ENCODE measurements at places on chromosomes 3 and 15. TPM values are rescaled to one million over a fixed set of nuclear protein-coding genes. Genes with fewer than 3 reads are reported as not detected.

Gene ABCF3
- polyA plus RNA-seq = 55.2 TPM

Gene ZMYND10
- 0.19 TPM for polyA plus RNA-seq

Gene GLDN
- not detected for polyA plus RNA-seq

Gene RARB
- polyA plus RNA-seq = not detected

Gene RYR3
- not detected for polyA plus RNA-seq

Gene DGKG
- 4.3 TPM for polyA plus RNA-seq

Gene FBXW12
- not detected for polyA plus RNA-seq

DNA sequence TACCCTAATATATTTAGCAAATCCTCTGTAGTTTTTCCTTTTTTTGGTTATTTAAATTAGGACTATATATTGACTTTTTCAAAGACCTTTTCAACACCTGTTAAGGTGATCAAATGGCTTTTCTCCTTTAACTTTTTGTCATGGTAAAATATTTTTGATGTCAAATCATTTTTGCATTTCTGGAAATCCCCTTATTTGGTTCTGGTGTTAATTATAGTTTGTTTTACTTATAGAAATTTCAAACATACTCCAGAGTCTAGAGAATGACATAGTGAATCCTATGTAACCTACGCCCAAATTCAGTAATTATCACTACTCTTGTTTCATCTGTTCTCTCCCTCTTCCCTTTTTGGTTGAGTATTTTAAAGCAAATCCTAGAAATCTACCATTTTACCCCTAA is 121.3 kb upstream of the TBL1XR1 start:
- no peaks in the 10 kb centered on the region for H3K36me3 ChIP-seq
- peaks cover 22% of the 10 kb centered on the region for H3K4me1 ChIP-seq
- no peaks in the 10 kb centered on the region for H3K27me3 ChIP-seq
- DNase-seq = no peak
- no peak overlapping the region for H3K27ac ChIP-seq

DNA sequence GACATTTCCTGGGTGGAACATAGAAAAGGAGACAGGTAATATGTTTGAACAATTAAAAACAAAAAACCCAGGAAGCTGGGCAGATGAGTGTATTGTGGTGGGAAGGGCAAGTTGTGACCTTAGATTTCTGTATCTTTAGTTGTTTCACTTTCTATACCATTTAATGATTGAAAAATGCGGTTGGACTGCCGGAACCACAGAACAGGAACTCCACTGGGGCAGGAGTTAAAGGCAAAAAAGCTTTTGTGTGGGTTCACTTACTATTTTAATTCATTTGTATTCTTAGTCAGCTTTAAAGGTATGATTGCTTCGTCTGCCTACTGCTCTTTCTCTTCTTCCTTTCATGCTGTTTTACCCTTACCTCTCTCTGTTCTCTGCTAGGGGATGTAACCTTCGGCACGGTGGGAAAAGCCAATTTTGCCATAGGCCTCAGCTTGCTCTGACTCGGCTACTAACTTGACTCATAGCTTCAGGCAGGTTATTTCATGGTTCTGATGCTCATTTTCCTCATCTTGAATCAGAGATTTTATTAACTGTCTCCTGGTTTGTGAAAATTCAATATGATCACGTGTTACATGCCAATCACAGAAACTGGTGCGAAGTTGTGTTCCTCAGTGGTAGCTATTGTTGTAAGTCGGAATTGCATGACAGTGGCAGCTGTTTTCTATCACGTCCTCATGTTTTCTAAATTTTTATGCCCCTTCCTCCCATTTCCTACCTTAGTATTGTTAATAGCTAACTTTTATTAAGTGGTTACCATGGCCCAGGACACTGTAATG is 1.6 kb upstream of the MCTP2 start:
- H3K27me3 ChIP-seq = peaks cover 9% of the 10 kb centered on the region
- peak overlapping the region; percentile 10 for H3K4me3 ChIP-seq
- peak; percentile 74 for DNase-seq
- peak overlapping the region; percentile 60 for H3K27ac ChIP-seq
- H3K36me3 ChIP-seq = no peaks in the 10 kb centered on the region
- peaks cover 51% of the 10 kb centered on the region for H3K4me1 ChIP-seq

- H3K27me3 ChIP-seq = no peaks in the 10 kb centered on the region
- H3K4me1 ChIP-seq = peaks cover 13% of the 10 kb centered on the region
- H3K27ac ChIP-seq = no peak overlapping the region
- no peak overlapping the region for H3K4me3 ChIP-seq
These were observed 6.0 kb downstream of the LINS1 start for GRCh38 chr15:100595964-100596363.

- no peak overlapping the region for H3K27ac ChIP-seq
- no peaks in the 10 kb centered on the region for H3K27me3 ChIP-seq
- H3K36me3 ChIP-seq = peaks cover 67% of the 10 kb centered on the region
- DNase-seq = no peak
These were observed 13.0 kb downstream of the NIPA2 start for GRCh38 chr15:22851513-22851912.

GRCh38 chr15:77577366-77577950 is 55.3 kb downstream of the LINGO1 start:
- no peak overlapping the region for H3K4me3 ChIP-seq
- no peaks in the 10 kb centered on the region for H3K4me1 ChIP-seq
- no peak for DNase-seq
- no peaks in the 10 kb centered on the region for H3K36me3 ChIP-seq
- no peaks in the 10 kb centered on the region for H3K27me3 ChIP-seq

DNA sequence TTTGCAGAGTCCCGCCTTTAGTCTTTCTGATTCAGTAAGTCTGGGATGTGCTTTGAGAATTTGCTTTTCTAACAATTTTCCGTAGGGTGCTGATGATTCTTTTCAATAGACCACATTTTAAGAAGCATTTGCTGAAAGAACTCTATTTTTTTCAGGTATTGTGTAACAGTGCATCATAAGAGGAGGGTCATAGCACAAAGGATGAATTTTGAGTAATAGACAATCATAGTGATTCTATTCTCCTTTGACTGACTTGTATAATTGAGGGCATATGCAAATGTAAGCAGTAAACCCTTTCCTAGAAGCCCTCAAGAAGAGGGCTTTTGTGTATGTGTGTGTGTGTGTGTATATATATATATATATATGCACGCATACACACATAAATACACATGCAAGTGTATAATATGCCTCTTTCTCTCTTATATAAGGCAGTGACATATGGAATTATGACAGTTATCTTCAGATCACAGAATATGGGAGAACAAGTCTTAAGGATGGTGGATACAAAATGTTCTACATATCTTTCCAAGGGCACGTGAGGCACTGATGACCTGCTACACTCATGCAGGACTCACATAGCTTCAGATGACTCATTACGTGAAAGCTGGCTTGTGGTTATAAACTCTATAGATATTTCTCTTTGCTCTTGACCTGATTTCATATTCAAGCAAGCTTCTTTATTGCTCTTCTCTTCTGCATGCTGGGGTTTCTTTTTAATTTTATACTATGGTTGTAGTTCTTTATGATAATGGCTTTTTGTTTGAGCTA is 6.5 kb upstream of the PLSCR1 start:
- no peak overlapping the region for H3K27ac ChIP-seq
- no peaks in the 10 kb centered on the region for H3K27me3 ChIP-seq
- peak; percentile 59 for DNase-seq
- H3K36me3 ChIP-seq = no peaks in the 10 kb centered on the region
- H3K4me3 ChIP-seq = no peak overlapping the region

- no peaks in the 10 kb centered on the region for H3K36me3 ChIP-seq
- H3K4me3 ChIP-seq = no peak overlapping the region
- H3K27ac ChIP-seq = no peak overlapping the region
- no peak for DNase-seq
These were observed 37.6 kb downstream of the GBE1 start for GRCh38 chr3:81723732-81724313.

GRCh38 chr15:70936326-70936725 is 43.7 kb downstream of the LRRC49 start:
- H3K27me3 ChIP-seq = peaks cover 2% of the 10 kb centered on the region
- no peak overlapping the region for H3K4me3 ChIP-seq
- DNase-seq = no peak
- no peaks in the 10 kb centered on the region for H3K36me3 ChIP-seq
- peaks cover 9% of the 10 kb centered on the region for H3K4me1 ChIP-seq
- H3K27ac ChIP-seq = no peak overlapping the region

GRCh38 chr3:123027292-123028232 is at the start of gene SEMA5B:
Gene SEMA5B (minus strand): TSS chr3:123027763. CDS start chr3:122961263, 66,500 bp downstream.
- no peak within 1 kb of the TSS for H3K27ac ChIP-seq
- peaks cover 27% of the 10 kb centered on the region for H3K4me1 ChIP-seq
- H3K27me3 ChIP-seq = peaks cover 65% of the 10 kb centered on the region
- peak; percentile 12 for DNase-seq
- peak within 1 kb of the TSS; percentile 82 for H3K4me3 ChIP-seq

DNA sequence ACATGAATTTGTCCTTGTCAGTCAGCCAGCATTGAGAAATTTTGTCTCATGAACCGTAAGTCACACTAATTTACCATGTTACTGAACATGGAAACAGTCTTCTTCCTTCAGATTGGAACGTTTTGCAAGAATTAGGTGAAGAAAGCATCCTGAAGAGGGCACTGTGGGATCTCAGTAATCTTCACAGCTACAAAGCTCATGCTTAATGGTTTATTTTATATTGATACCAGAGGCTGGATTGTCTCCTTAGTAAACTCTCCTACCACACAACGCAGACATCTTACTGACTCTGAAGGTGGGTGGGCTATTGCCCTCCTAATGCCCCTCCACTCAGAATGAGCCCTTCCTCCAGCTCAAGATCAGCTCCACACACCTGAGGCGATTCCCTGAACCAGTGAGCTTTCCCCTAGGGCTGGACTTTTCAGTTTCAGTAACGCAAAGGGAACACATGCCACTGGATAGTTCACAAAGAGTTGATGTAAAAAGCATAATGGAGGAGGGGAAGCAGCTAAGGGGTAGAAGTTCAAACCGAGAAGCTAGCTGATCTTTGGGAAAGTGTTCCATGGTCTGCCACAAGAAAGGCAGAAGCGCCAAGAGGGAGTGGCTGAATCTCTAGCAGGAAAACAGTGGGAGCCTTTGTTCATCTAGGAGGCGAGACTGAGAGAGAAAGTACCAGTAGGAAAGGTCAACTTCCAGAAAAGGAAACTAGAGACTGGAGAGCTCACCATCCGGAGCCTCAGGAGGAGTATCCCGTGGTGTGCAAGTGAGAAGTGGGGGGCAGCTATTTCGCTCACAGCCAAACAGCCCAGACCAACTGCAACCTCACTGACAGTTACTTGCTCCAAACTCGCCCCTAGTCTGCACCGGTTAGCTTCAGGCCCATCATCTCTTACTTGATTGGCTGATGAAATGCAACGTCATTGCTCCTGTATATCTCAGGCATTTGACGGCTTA is at the start of gene SLC9C1:
Gene SLC9C1 (minus strand): TSS at position 849 of the 954 bp plus-strand sequence. CDS start 7,425 bp downstream, outside the sequence.
- peak; percentile 43 for DNase-seq
- peaks cover 19% of the 10 kb centered on the region for H3K4me1 ChIP-seq
- no peak within 1 kb of the TSS for H3K27ac ChIP-seq
- no peaks in the 10 kb centered on the region for H3K27me3 ChIP-seq

DNA sequence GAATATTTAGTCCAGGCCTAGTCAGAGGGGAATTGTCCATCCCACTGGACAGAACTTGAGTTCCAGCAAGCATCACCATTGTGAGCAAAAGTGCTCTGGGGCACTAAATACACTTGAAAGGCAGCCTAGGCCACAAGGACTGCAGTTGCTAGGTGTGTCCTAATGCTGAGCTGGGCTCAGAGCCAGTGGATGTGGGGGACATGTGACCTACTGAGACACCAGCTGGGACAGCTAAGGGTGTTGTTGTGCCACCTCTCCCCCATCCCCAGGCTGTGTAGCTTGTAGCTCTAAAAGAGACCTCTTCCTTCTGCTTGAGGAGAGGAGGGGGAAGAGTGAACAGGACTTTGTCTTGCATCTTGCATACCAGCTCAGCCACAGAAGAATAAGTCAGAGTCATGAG is 120.9 kb downstream of the DTWD1 start:
- no peak for DNase-seq
- H3K4me3 ChIP-seq = no peak overlapping the region
- no peaks in the 10 kb centered on the region for H3K4me1 ChIP-seq
- no peaks in the 10 kb centered on the region for H3K27me3 ChIP-seq

- no peak overlapping the region for H3K27ac ChIP-seq
- H3K4me1 ChIP-seq = no peaks in the 10 kb centered on the region
- H3K36me3 ChIP-seq = no peaks in the 10 kb centered on the region
- H3K27me3 ChIP-seq = no peaks in the 10 kb centered on the region
These were observed 338.7 kb upstream of the IL12A start for GRCh38 chr3:159649951-159650350.

- DNase-seq = no peak
- H3K4me1 ChIP-seq = no peaks in the 10 kb centered on the region
- H3K4me3 ChIP-seq = no peak overlapping the region
- no peaks in the 10 kb centered on the region for H3K27me3 ChIP-seq
- H3K36me3 ChIP-seq = no peaks in the 10 kb centered on the region
These were observed 238.8 kb upstream of the DPH6 start for GRCh38 chr15:35784745-35785144.

- no peaks in the 10 kb centered on the region for H3K27me3 ChIP-seq
- no peak overlapping the region for H3K27ac ChIP-seq
- no peak for DNase-seq
- H3K36me3 ChIP-seq = peaks cover 61% of the 10 kb centered on the region
These were observed 53.7 kb downstream of the RASA2 start for GRCh38 chr3:141540531-141540930.

- peaks cover 27% of the 10 kb centered on the region for H3K4me1 ChIP-seq
- H3K27me3 ChIP-seq = no peaks in the 10 kb centered on the region
- no peaks in the 10 kb centered on the region for H3K36me3 ChIP-seq
These were observed 27.5 kb downstream of the HERC1 start for GRCh38 chr15:63805993-63806980.

DNA sequence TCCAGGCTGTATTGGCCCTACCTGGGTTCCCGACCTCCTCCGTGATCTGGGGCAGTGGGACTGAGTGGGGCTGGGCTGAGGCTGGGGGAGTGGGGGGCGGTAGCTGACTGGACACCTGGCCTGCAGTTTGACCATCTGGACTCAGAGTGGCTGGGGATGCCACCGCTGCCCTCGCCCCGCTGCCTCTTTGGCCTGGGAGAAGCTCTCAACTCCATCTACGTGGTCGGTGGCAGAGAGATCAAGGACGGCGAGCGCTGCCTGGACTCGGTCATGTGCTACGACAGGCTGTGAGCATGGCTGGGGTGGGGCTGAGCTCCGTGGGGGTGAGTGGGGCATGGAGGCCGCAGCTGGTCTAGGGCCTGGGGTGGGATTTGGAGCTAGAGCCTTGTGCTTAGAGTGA is 2.7 kb downstream of the KLHL40 start:
- no peaks in the 10 kb centered on the region for H3K36me3 ChIP-seq
- H3K27me3 ChIP-seq = peaks cover 26% of the 10 kb centered on the region
- DNase-seq = no peak
- H3K4me3 ChIP-seq = no peak overlapping the region
- H3K4me1 ChIP-seq = peaks cover 4% of the 10 kb centered on the region

- H3K4me3 ChIP-seq = no peak overlapping the region
- H3K4me1 ChIP-seq = peaks cover 16% of the 10 kb centered on the region
These were observed 31.2 kb downstream of the DZIP1L start for GRCh38 chr3:138084196-138084595.

All from CD14-positive monocyte (primary cell).